ENCODE measurements at places on chromosomes 2 and 18.

- DNase-seq: no peak
These were observed 25.2 kb upstream of the CYTIP start for GRCh38 chr2:157468931-157469708.

DNA sequence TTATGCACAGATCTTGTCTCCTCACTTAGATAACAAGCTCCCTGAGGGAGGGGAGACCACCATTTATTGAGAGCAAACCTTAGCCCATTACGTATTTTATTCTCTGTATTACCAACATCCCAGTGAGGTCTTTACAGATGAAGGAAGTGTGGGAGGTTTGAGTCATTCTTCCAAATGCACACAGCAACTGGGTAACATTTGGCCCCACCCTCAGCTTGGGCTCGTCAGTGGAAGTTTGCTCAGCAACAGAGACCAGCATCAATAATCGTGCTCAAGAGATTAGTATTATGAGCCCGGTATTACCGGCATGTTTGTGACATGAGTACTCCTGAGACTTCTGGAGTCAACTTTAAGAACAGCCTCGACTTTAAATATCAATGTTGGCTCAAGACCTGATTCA is 168.6 kb downstream of the ETAA1 start:
- DNase-seq: peak; percentile 46

GRCh38 chr18:24027156-24027827 is 12.7 kb downstream of the TTC39C start:
- peak; percentile 71 for DNase-seq

- no peak for DNase-seq
These were observed 29.9 kb downstream of the EPB41L3 start for GRCh38 chr18:5513947-5514346.

DNA sequence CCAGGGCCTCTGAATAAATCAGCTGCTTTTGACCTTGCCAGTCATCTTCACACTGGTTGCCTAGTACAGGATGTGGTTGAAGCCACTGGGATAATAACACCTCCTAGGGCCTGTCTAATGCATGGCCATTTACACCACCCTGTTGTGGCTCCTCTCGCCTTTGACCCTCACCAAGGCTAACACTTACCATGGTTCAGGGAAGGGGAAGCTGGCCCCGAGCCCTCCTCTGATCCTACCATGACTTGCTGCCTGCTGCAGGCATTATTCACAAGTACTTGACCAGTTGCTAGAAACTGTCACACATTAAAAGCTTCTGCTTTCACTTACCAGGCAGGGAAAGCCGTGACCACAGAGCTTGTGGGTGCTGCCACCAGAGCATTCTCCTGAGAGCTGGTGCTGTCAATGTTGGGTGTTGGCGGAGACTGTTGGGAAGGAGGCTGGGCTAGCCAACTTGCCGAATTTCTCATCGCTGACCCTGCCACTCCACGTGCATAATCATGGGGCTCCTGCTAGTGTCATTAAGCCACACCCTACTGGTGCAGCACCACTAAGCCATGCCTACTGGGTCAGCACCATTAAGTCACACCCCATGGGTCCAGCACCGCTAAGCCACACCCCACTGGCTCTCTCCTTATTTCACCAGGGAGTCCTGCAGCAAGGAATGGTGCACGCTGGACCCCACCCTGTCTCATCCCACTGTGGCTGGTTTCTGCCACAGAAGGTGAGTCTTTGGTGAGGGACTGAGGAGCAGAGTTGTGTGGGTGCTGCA is 47.0 kb upstream of the TTC39C start:
- no peak for DNase-seq

DNA sequence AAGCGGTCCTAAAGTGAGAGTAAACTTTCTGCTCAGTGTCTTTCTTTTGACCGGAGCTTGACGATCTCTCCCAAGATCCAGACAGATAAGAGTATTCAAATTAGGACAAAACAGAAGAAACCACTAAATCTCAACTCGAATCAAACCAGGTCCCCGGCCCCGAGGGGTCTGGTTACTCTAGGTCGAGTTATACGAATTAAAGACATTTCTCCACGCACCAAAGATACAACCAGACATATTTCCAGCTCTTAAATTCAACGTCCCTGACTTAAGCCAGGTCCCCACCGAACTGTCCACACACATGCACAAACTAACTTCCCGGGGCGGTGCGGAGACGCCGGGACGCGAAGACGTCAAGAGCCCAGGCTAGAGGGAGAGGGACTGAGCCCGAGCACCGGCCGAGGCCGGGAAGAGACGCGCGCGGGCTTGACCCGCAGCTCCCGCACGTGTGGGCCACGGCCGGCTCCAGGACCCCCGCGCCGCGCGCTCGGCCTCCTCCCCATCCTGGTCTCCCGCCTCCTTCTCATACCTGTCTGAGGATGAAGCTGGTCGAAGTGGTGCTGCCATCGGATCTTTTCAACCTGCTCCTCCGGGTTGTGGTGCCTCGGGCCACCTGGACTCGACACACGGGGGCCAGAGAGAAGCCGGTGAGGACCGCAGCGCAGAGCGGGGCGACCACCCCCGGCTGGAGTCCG is 896 bp downstream of the CACNB4 start:
- DNase-seq: peak; percentile 21

DNA sequence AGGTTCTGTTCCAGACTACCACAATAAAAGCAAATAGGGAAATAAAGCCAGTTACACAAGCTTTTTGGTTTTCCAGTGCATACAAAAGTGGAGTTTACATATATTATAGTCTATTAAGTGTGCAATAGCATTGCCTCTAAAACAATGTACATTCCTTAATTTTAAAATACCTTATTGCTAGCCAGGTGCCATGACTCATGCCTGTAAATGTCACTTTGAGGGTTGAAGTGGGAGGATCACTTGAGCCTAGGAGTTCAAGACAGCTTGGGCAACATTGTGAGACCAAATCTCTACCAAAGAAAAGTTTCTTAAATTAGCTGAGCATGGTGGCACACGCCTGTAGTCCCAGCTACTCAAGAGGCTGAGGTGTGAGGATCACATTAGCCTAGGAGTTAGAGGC is 52.9 kb upstream of the IMP4 start:
- DNase-seq: no peak

- peak; percentile 69 for DNase-seq
These were observed 6.6 kb downstream of the DSG3 start for GRCh38 chr18:31454066-31454708.
